ENCODE measurements at places on chromosomes 4 and X.

- peak; percentile 16 for DNase-seq
These were observed 111.1 kb upstream of the ACSL4 start for GRCh38 chrX:109843963-109844751.

- peak; percentile 70 for DNase-seq
These were observed 158.4 kb downstream of the CHIC2 start for GRCh38 chr4:53905941-53906377.

GRCh38 chr4:8540991-8541390 lies 39.2 kb upstream of the GPR78 start:
- no peak for DNase-seq

DNA sequence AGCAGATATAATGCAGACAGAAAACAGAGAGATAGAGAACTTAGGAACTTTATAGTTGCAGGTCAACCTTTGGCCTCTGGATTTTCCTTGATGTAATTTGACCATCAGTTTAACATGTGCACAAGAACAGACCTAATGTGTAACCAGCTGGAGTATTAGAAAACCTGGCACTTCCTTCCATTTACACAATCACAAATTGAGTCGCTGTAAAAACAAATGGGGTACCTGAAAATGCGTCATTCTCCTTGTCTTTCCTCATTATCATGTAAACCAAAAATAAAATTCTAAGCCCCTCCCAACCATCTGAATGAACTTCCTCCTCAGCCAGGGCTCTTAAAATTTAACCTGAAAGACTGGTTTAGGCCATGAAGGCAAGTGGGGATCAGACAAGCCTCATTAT lies 358.4 kb upstream of the MAGEB16 start:
- DNase-seq: no peak

DNA sequence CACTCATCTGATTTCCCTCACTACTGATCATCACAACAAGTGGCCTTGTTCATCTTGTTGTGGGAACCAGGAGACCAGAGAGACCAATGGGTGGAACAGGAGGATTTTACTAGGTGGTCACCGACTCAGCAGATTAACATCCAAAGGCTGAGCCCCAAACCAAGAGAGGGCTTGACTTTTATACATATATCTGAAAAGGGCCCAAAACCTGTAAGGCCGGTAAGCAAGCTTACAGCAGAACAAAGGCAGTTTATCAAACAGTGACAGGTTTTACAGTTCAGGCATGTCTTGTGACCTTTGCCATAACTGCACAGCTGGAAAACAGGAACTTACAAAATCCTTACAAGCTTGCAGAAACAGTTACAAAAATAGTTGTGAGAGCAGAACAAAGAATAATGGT lies 195.9 kb downstream of the OR13H1 start:
- peak; percentile 67 for DNase-seq

DNA sequence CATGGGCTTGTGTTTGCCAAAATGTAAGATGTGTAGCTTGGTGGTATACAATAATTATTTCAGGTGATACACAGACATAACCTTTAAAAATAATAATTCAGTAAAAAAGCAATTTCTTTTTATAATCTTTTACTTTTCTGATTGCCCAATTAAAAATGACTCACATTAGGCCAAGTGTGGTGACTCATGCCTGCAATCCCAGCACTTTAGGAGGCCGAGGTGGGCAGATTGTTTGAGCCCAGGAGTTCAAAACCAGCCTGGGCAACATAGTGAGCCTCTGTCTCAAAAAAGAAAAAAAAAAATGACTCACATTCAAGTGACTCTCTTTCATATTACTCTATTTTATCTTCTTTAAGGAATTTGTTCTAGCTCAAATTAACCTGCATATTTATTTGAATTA lies 449.4 kb upstream of the HTR2C start:
- DNase-seq: no peak
